SW 1271 (cell line): ENCODE measurements at places on chromosomes 1 and 21.
A peak's percentile ranks its signal among the peaks of the same experiment; 100 is the strongest.

DNA sequence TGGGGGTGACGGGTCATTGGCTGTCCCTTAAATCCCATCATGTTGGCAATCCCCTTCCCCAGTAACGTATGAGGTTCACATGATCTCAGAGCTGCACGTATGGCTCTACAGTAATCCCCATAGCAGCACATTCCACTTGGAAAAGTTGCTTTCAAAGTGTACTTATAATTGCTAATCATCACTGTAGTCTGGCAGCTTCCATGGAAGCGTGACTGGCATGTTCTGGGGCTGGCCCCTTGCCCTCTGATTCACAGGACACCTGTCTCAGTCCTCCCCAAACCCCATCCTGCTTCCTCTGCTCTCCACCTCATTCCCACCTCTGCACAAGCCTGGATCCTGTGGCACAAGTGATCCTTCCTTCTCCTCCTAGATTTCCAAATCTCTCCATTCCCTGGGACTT, 102.2 kb downstream of the TSEN15 start:
- DNase-seq = no peak

- DNase-seq = no peak
These were observed 2.7 kb downstream of the ZBTB18 start for GRCh38 chr1:244053831-244054230.

- no peak for DNase-seq
These were observed at the start of gene LMX1A for GRCh38 chr1:165355977-165356811. Gene LMX1A, minus strand, starts transcription at chr1:165356715. Its CDS starts 1,156 bp downstream, at chr1:165355559.

DNA sequence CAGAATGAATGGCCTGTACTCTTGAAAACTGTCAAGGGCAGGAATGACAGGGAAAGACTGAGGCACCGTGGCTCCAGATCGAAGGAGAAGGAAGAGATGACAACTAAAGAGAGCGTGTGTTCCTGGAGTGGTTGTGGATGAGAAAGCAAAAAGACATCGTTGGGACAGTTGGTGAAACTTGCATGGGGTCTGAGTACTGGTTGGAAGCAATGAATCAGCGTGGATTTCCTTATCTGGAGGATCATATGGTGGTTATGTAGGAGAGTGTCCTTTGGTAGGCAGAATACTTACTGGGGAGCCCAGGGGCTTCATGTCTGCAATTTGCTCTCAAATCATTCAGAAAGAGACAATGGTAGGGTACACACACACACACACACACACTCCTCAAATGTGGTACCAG, 13.9 kb downstream of the LEMD1 start:
- no peak for DNase-seq

DNA sequence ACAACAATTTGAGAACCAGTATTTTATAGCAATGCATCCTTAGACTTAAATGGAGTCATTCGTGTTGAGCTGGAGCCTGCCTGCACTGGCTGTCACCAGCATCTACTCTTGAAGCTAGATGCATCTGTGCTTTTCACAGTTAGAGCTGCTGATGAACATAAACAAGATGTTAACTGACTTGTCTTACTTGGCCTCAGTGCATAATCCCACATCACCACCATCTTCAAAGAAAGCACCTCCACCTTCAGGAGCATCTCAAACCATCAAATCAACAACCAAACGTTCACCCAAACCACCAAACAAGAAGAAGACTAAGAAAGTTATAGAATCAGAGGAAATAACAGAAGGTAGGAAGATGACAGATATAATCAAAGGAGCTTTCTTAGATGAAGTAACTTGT, 71.1 kb downstream of the TPR start:
- DNase-seq = no peak

DNA sequence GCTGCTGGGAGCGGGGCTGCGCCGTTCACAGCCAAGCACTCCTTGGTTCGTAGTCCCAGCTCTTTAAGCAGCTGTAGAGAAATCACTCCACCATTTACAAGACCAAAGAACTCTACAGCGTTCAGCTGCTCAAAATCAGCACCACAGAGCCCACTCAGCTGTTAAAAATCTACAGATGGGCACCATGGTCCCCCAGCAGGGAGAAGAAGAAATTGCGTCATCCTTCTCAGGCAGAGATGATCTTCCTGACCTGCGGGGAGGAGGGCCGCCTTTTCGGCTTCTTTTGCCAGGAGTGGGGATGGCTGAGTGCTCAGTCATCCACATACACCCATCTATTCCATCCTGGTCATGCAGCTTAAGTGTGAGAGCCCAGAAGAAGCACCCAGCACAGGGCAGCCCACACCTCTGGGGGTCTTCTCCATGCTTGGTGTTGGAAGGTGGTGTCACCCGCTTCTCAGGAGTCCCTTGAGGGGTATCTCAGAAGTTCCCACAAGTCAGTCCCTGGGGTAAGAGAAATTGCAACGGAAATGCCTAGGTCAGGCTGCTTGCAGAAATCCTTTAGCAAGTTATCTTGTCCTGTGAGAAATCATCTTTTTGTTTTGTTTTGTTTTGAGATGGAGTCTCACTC, 163.8 kb downstream of the NPHP4 start:
- DNase-seq = no peak

- DNase-seq = no peak
These were observed 42.2 kb downstream of the ILDR2 start for GRCh38 chr1:166933140-166933539.

DNA sequence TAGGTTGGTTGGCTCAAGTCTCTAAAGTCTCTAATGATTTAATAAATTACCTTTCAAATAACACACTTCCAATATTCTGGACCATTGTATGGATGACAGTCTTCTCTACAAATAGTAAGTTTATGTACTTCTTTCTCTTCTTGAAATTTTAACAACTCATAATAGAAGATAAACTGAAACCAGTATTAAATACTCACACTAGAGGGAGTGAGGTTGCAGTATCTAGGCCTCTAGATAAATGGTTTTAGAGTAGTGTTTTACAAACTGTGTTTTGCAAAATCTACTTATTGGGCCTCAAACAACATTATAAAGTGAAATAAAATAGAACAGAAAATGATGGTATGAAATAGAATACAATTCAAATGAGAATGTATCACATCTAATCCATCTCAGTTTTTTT, 479.9 kb upstream of the BRINP3 start:
- no peak for DNase-seq

GRCh38 chr1:213987422-213987926, 299 bp upstream of the PROX1 start:
- no peak for DNase-seq

- no peak for DNase-seq
These were observed 447.7 kb downstream of the DISC1 start for GRCh38 chr1:232074265-232074664.

DNA sequence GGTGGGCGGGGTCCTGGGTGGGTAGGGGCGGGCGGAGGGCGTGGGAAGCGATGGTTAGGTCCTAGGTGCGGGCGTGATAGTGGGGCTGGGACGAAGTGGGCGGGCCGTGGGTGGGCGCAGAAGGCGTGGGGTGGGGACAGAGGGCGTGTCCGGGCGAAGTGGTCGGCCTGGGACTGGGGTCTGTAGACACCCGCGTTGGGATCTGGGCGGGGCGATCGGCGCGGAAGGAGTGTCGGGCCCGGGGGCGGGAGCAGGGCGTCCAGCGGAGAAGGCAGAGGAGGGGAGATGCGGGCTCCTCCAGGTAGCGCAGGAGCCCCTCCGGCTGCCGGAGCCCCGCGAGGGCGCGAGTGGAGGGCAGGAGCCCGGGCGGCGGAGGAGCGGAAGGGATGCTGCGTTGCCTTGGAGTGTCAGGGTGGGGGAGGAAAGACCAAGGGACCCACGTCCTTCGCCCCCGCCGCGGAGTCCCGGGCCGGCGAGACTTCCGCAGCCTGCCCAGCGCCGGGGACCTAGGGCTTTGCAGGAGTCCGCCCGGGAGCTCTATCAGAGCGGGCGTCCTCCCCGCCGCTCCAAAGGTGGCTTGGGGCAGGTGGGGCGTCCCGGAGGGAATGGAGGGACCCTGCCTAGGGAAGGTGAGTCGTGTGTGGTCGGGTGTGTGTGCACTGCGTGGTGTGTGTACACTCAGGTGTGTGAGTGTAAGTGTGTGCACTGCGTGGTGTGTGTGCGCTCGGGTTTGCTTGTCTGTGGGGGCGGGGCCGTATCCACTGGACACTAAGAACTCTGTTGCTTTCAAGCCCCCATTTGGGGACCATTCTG, 27.0 kb upstream of the PRSS38 start:
- DNase-seq = no peak

- no peak for DNase-seq
These were observed 13.9 kb downstream of the SLAMF7 start for GRCh38 chr1:160752924-160753323.

DNA sequence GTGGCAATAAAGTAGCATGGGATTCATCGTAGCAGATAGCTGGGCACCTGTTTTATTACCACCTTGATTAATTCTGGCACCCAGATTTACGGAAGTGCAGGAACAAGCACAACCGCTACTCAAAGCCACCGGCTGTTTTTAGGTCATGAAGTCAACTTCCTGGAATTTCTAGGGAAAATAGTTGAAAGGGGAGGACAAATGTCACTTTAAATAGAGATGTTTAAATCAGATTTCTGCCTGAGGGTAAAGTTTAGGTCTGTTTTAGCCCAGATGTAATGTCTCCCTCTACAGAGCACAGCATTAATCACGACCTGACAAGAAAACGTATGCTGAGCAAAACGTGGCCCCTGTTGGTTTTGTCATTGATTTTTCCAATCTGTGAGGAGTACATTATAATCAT, 8.0 kb downstream of the ADGRL2 start:
- no peak for DNase-seq

DNA sequence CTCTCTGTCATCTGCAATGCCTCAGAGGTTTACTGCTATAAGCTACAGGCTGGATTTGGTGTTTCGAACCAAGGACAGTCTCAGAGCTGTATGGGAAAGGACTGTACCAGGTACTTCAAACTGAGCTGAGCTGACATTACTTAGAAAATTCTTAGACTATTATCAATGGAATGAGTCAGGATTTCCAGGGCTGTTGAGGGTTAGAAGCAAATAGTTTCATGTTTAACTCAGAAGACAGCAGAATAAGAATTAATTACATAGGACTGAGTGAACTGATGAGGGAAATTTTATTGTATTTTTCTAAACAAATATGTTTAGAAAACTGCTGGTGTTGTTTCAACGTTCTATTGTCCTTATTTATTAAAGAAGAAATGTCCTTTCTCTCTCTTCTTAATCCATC, 74.3 kb upstream of the CAPZB start:
- DNase-seq = peak; percentile 17

DNA sequence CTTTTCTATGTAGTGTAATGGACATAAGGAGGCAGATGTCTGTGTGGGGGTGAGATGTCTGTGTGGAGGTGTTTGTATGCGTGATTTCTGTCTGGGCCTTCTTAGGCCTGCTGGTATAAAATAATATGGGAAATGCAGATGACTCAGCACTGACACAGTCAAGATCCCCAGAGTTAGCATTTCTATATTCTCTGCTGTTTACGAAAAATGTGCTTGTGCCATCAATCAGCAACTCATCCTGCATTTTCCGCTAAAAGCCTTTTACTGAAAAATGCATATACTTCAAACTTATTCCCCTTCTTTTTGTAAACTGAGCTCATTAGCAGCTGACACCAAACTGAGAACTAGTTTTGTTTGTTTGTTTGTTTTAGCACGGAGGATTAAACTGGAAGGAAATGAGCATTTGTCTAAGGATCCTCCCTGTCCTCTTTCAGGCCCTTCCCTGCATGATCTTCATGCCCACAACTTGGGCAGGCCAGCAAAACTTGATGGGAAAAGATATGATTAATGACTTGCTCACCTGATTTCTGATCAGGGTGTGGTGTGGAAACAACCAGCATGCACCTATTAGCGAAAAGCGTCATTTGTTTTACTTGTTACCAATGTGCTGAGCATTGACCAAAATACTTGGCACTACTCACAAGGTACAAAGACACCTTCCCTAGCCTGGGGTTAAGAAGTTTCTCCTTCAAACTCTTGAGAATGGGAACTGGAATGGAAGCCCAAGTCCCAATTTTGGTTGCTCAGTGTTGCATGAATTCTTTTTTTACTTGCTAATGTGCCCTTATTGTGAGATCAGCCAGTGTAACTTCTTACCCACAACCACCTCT, 77.4 kb downstream of the NDUFS5 start:
- DNase-seq = no peak

DNA sequence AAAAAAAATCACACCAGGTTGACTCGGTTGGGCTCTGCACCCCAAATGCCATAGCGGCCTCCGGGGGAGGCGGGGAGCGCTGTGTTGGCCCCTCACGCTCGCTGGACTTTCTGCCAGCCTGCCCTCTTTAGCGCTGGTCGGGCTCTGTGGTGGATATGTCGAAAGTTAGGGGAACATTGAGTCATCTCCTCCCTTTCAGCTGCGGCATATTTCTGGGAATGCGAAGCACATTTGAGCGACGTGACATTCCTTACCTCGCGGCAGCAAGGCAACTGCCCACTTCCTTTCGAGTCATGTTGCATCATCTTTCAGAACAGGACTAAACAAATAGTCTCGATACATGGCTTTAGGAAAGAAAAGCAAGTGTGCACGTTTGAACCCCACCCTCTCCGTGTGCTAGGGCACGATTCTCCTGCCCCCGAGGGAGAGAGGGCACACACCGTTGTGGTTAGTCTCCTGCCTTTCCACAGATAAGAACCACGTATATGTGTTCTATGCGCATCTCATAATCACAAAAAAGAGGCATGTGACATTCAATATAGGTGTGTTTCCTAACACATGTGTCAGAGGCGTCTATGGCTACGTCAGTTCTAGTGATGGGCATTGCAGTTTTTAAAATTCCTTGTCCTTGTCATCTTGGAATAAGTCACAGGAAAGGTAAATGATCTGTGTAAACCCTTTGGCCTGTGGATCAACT, 105.9 kb upstream of the SLC45A1 start:
- peak; percentile 91 for DNase-seq

GRCh38 chr1:112317140-112317539, 78.9 kb upstream of the CTTNBP2NL start:
- DNase-seq = no peak

GRCh38 chr21:18368205-18368604, 35.4 kb downstream of the TMPRSS15 start:
- no peak for DNase-seq

DNA sequence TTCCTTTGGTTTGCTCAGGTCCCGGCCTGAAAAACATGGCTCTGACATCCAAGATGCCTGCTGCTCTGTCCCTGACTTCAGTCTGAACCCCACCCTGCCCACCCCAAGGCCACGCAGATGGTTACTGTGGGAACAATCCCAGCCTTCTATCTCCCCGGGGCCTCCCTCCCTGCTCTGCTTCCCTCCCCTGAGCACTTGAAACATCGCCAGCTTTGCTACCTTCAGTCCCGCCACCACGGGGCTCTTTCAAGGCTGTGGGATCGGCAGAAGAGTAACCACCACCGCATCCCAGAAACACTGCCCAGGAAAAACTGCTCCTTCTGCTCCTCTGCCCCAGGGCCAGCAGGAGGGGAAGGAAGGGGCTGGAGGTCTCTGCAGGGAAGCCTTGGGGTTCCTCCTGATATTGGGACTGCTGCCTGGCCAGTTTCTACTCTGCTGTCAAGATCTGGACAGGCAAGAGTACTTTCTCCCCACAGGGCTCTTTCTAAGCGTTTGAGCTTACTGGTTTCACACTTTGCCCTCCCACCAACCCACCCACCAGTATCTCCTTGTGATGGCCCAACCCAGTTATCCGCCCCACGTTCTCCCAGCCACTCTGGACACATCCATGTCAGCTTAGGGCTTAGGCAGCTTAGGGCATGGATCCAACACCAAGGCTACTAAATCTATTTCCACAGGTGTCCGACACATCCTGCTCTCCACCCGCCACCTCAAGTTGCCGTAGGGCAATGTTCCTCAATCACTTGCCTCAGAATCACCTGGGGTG, 8.4 kb downstream of the ETNK2 start:
- no peak for DNase-seq

- no peak for DNase-seq
These were observed 759 bp downstream of the SMYD3 start for GRCh38 chr1:246506367-246506673.
